ENCODE measurements at places on chromosomes 4 and X.

- H3K36me3 ChIP-seq = no peaks in the 10 kb centered on the region
- H3K4me1 ChIP-seq = peaks cover 4% of the 10 kb centered on the region
- H3K27me3 ChIP-seq = no peaks in the 10 kb centered on the region
- H3K27ac ChIP-seq = no peak overlapping the region
- DNase-seq = no peak
Observed at GRCh38 chr4:123452616-123453015, 56.0 kb downstream of the SPRY1 start.

- H3K27ac ChIP-seq = no peak overlapping the region
- DNase-seq = no peak
- H3K4me3 ChIP-seq = no peak overlapping the region
- no peaks in the 10 kb centered on the region for H3K27me3 ChIP-seq
Observed at GRCh38 chr4:31620476-31620875, 900.3 kb downstream of the PCDH7 start.

- no peak overlapping the region for H3K4me3 ChIP-seq
- peaks cover 2% of the 10 kb centered on the region for H3K36me3 ChIP-seq
- DNase-seq = no peak
- no peaks in the 10 kb centered on the region for H3K27me3 ChIP-seq
- no peaks in the 10 kb centered on the region for H3K4me1 ChIP-seq
- no peak overlapping the region for H3K27ac ChIP-seq
Observed at GRCh38 chrX:21883258-21883657, 27.5 kb downstream of the YY2 start.

DNA sequence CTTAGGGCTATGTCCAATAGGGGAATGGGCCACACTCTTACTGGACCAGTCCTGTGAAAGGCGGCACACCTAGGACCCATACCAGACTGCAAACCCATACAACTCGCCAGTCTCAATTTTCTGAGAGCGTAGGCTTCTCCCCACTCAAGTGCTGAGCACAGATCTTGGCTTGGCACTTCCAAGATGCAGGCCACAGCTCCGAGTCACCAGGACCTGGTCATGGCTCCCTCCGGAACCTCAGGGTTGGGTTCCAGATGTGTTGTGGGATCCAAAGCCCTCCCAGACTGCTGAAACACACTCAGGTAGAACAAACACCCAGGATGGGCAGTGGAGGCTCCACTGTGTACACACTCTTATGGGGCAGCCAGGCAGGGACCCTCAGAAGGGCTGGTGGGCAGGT is 103.3 kb downstream of the TMEM144 start:
- no peaks in the 10 kb centered on the region for H3K4me1 ChIP-seq
- H3K4me3 ChIP-seq = no peak overlapping the region
- no peaks in the 10 kb centered on the region for H3K36me3 ChIP-seq
- DNase-seq = no peak
- H3K27me3 ChIP-seq = no peaks in the 10 kb centered on the region

GRCh38 chr4:7788193-7788592 is 151.5 kb downstream of the AFAP1 start:
- DNase-seq = no peak
- no peaks in the 10 kb centered on the region for H3K27me3 ChIP-seq
- peaks cover 38% of the 10 kb centered on the region for H3K36me3 ChIP-seq
- no peak overlapping the region for H3K27ac ChIP-seq
- peaks cover 45% of the 10 kb centered on the region for H3K4me1 ChIP-seq
- H3K4me3 ChIP-seq = no peak overlapping the region
